IMR-90 (cell line): ENCODE measurements at places on chromosomes 11 and 22.
A peak's percentile ranks its signal among the peaks of the same experiment; 100 is the strongest.

- DNase-seq: peak; percentile 97
These were observed 39.7 kb upstream of the CCDC89 start for GRCh38 chr11:85725510-85726258.

DNA sequence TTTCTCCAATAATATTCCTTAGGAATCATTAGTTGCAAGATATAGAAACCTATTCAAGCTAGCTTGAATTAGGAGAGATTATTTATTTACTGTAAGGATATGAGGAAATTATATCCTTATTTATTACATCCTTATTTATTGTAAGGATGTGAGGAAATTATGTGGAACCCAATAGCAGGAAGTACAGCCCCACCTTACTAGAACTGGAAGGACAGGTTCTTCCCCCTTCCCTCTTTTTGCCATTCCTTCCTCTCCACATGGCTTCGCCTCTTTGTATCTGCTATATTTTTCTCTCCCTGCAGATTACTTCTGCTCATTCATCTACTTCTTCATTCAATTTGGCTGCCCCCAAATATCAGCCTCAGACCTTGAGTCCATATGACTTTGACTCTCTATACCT is 49.5 kb upstream of the B3GNT6 start:
- DNase-seq: no peak

GRCh38 chr11:117230286-117230961 is 1.4 kb downstream of the PCSK7 start:
- peak; percentile 51 for DNase-seq

DNA sequence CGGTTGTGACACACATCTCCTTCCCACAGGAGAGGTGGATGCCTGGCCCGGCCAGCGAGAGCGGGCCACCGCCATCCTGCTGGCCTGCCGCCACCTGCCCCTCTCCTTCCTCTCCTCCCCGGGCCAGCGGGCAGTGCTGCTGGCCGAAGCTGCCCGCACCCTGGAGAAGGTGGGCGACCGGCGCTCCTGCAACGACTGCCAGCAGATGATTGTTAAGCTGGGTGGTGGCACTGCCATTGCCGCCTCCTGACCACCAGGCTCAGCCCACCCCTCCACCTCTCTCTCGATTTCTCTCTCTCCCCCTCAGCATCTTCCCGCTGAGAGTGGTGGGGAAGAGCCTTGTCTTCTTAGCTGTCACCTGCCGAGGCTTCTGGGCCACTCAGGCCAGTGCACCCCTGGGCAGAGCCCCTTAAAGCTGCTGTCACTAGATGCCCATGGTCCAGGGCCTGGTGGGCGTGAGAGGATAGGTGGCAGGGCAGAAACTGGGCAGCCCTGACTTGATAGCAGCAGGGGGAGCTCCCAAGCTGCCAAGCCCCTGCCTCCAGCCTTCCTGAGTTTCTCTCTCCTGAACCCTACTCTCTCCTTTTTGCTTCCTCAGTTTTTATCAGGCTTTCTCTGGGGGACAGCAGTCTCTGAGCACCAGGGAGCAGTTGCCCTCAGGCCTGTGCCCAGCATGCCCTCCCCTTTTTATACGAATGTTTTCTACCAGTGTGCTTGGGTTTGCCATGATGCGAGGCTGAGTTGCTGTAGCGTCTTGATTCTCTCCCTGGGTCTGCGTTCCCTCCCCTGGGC is 9.3 kb downstream of the SHISA8 start:
- DNase-seq: no peak

DNA sequence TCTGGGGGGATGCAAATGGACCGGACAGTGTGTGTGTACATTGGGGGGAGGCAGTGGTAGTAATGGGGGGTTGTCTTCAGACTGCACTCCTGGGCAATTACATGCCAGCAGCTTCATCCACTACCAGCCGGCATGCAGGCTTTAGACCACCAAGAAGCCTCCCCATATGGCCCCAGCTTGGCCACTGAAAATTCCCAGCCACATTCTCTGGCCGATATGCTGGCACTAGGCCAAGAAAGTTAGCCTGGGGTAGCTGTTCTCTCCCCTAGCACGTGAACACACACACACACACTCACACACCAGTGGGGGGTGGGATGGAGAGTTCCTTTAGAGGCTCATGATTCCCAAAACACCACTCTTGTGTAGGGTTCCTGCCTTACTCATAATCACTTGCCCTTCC is 3.6 kb upstream of the ROBO3 start:
- no peak for DNase-seq

- DNase-seq: no peak
These were observed 56.3 kb downstream of the ZNF280B start for GRCh38 chr22:22452211-22452610.
